ENCODE measurements at places on chromosomes 5 and 9. TPM values are rescaled to one million over a fixed set of nuclear protein-coding genes. Genes with fewer than 3 reads are reported as not detected.

Gene DOK3
- 8.0 TPM for total RNA-seq

- no peak for DNase-seq
Measured at GRCh38 chr5:97726106-97726505, 543.1 kb upstream of the RIOK2 start.

DNA sequence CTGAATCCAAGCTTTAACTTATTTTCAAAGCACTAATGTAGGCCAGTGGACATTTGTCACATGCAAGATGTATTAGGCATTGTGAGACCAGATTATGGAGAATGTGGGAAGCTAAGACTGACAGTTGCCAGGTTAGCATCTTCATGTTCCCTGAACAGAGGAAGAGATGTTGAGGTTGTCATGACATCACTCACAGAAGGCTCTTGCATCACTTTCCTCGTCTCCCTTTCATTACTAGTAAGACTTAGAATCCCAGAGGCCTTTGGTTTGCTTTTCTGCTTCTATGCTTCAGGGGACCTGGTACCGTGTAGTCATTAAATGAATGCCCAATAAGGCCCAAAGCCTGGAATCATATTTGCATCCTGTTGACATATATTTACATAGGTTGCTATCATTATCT lies 76.4 kb upstream of the RPS23 start:
- DNase-seq = no peak

Gene MAMDC2
- total RNA-seq = 0.07 TPM

- no peak for DNase-seq
Measured at GRCh38 chr9:136942112-136942880, 2.2 kb downstream of the FBXW5 start.

Gene PCDHA1
- not detected for total RNA-seq

- DNase-seq = no peak
Measured at GRCh38 chr5:111774525-111774924, 17.5 kb upstream of the NREP start.

GRCh38 chr5:172380987-172381643 lies 73.2 kb downstream of the SH3PXD2B start:
- no peak for DNase-seq

Data from T-helper 17 cell (primary cell).